ENCODE measurements at places on chromosomes 11 and 22.

DNA sequence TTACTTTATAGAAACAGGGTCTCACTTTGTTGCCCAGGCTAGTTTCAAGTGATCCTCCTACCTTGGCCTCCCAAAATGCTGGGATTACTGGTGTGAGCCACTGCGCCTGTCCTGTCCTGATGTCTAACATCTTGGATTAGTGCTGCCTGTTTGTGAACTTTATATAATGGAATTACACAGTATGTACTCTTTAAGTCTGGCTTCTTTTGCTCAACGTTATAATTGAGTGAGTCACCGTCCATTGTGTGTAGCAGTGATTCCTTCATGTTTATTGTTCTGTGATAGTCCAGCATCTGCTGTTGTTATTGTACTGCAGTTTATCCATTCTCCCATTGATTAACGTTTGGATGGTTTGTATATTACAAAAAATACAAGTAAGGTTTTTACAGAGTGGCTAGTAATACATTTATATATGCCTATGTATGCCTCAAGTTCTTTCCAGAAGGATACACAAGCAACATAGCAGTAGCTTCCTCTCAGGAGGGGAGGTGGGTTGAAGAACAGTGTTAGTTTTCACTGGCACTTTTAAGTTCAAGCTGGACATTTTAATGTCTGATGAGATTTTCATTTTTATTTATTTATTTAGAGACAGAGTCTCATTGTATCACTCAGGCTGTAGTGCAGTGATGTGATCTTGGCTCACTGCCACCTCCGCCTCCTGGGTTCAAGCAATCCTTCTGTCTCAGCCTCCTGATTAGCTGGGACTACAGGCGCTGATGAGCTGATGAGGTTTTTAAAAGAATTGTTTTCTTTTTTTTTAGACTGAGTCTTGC lies 25.2 kb upstream of the MICALL1 start:
- no peak for DNase-seq

- no peak for DNase-seq
Measured at GRCh38 chr11:122363296-122363695, 247.3 kb upstream of the BLID start.

DNA sequence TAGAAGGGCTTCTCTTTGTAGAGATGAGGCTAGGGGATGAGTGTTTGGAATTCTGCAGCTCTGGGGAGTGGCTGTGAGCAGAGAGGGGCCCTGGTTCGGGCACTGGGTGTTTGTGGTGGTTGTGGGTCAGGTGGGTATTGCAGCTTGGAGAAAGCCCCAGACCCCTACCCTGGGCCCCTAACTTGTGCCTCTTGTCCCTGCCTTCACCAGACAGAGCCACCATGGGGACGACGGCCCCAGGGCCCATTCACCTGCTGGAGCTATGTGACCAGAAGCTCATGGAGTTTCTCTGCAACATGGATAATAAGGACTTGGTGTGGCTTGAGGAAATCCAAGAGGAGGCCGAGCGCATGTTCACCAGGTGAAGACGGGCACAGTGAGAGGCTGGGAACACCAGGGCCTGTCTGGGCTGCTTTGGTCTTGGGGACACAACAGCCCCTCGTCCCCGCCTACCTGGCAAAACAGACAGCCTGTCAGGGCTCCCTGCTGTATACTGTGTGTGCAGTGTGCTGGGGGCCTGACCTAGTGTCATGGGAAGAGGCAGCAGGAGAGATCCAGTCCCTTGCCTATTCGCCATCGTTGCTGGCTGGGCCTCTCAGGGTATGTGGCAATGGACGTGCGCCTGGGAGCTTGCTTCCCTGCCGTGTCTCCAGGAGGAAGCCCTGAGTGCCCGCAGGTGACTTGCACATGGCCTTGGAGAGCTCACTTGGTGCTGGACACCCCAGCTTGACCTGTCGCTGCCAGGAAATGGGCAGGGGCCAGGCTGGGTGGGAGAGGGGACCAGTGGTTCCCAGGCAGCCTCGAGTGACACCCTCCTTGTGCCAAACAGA lies 4.3 kb downstream of the INCENP start:
- no peak for DNase-seq

- DNase-seq: no peak
Measured at GRCh38 chr11:125262194-125262829, 97.8 kb downstream of the PKNOX2 start.

- peak; percentile 44 for DNase-seq
Measured at GRCh38 chr11:45145379-45146071, 914 bp upstream of the PRDM11 start.

GRCh38 chr11:132263241-132263640 lies 892.8 kb downstream of the NTM start:
- DNase-seq: no peak

DNA sequence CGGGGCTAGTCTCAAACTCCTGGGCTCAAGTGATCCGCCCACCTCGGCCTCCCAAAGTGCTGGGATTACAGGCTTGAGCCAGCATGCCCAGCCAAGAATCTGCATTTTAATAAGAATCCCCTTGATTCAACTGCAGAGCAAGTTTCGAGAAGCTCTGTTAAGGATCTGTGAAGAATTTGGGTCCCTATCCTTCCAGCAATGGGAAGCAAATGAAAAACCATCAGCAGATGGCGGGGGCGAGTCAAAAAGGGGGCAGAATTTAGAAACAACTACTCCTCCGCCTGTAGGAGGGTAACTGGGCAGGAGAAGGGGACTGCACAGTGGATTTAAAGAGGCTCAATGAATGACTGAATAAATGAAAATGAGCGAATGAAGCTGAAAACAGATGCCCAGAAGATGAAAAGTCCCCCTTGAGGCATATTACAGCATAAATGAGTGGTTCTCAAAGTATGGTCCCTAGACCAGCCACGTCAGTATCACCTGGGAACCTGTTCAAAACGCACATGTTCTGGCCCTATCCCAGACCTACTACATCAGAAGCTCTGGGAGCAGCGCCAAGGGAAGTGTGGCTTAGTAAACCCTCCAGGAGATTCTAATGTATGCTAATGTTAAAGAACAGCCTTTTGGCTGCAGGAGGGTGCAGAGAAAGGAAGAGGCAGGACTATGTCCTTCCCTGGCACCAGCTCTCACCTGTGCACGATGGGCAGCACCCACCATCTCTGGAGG lies 15.0 kb downstream of the VWCE start:
- no peak for DNase-seq

DNA sequence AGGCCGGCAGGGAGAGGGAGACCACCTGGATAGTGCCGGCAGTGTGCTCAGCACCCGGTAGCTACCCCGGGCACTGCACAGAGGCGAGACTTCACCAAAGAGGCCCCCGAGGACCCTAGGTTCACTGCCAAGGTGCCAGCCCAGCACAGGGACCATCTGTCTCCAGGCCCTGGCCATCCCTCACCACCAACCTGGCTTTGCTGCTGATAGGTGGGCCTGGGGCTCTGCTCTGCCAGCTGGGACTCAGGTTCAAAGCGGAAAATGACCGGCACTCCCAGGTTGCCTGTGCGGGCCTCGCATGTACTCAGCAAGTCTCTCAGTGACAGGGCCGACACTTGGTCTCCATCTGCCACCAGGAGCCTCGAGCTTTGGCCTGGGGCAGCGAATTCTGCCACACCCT lies 812.2 kb downstream of the BRD1 start:
- no peak for DNase-seq

- DNase-seq: no peak
Measured at GRCh38 chr22:42357634-42358296, 74.4 kb downstream of the NFAM1 start.

DNA sequence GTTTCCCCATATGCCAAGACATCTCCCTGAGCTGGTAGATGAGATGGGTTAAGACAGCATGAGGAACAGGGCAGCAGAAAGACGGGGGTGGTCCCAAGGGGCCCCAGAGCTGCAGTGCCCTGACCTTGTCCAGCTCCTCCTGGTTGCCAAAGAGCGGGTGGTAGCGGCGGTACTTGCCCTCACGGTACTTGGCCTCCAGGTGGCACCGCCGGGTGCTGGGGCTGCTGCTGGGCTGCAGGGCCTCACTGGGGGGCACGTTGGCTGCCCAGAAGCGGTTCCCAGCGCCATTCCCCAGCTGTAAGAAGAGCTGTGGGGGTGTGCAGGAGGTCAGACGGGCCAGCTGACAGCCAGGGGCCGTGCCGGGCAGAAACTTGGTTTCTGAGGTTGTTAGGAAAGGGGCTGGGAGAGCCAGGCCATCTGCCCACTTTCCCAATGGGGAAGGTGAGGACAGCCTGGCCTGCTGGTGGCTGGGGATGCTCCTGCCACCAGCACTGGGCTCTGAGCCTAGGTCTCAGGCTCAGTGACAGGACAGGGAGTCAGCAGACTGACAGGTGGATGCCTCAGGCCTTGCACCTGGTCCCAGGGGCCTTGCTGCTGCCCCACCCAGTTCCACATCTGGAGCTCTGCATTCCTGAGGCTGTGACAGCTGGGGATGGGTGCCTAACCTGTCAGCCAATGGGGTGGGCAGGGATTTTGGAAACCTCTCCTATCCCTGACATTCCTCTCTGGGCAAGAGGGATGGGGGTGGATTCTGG lies 30.0 kb upstream of the PDE2A start:
- DNase-seq: no peak

DNA sequence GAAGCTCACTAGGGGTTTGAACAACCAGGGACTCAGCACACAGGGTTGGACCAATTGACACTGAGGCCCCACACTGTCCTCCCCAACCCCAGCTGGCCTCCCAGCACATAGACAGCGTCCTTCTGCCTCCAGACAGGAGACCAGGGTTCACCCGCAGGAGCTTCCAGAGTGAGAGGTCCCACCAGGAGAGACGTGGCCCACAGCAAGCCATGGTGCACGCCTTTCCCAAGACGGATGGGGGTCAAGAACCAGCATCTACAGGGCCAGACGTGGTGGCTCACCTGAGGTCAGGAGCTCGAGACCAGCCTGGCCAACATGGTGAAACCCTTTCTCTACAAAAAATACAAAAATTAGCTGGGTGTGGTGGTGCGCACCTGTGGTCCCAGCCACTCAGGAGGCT lies 12.1 kb upstream of the SIGIRR start:
- DNase-seq: no peak

DNA sequence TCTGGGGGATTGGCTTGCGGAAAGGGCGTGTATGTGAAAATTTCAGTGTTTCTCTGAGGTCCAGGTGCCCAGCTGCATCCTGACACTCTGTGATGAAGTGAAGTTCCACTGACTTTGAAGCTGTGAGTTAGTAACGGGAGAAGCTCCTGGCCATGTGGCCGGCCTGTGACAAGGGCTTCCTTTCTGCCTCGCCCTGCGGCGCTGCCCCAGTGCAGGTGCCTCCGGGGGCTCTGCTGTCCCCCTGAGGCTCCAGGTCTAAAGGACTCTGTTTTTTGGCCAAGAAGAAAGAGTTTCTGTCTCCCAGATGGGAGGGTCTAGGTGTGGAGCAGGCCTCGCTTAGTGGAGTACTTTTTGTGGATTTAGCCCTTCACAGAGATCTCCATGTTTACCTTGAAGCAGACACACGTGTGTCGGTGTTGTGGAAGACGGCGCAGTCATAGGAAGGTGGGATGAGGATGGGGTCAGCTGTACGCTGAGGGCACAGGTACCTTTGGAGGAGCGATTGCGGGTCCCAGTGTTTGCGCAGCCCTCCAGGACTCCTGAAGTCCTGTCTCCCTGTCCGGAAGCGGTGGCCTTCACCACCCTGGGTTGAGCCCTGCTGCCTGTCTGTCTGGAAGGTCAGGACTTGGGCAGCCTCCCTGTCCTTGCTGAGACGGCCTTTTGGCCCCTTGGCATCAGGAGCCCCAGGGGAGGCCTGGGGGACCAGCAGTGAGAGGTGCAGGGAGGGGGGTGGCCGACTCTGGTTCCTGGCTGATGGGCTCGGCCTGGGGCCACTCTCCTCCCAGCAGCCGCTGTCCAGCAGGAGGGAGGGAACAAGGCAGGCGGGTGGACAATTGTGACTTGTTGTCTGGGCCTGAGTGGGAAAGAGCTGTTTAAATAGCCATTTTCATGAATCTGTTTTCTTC lies 1249.3 kb downstream of the BRD1 start:
- no peak for DNase-seq

GRCh38 chr11:126716456-126717083 lies 284.0 kb downstream of the KIRREL3 start:
- DNase-seq: no peak

DNA sequence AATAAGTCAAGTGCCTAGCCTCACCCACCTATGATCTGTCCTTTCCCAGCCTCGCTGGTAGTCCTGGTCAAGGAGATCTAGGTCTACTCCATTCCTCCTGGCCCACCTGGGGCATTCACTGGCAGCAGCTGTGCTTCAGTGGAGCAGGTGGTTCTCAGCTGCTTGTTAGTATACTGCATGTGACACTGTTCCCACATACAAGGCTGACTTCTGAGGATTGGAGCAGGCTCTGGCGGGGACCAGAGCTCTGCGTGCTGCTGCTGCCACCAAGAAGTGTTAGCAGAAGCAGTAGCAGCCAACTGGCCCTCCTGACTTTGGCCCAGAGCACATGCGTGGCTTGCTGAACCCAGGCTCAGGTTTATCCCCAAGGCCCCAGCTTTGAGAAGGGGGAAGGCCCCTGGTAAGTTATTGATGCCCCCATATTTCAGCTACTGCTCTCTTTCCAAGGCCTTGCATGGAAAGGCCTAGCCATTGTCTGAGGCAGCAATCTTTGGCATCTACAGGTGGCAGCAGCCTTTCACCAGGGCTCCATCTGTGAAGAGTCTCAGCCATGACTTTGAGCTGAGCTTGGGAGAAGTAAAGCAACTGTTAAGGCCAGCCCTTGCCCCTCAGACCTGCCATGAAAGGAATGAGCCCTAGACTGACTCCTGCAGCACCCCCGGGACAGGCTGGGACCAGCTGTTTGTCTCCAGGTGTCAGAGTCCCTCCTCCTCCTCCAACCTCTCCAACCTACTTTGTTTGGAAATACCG lies 26.5 kb downstream of the ARHGAP1 start:
- DNase-seq: no peak

- DNase-seq: no peak
Measured at GRCh38 chr11:27621405-27622161, 78.7 kb downstream of the BDNF start.

DNA sequence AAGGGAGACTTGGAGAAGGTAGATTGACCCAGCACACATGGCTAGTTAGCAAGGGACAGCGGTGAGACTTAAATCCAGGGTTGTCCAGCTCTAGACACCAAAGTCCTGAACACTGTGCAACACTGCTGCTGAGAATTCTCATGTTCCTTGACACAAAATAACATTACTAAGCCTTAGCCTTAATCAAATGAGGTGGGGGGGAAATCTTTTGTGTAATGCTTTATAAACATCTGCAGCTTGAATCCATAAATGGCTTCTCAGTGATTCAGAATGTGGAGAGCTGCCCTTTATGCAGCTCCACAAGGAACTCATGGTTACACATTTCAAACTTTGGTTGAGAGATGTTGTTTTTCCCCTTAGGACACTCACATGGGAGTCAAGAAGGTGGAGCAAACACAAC lies 80.0 kb downstream of the CD44 start:
- no peak for DNase-seq

GRCh38 chr11:119706887-119707286 lies 22.1 kb downstream of the NECTIN1 start:
- no peak for DNase-seq

Measured in NCI-H2227 treated with DMSO at 0.1 percent for 48 hours (cell line).